ENCODE measurements at places on chromosomes 7 and 10.

- DNase-seq = no peak
Observed at GRCh38 chr7:130529417-130529816, 37.5 kb downstream of the MEST start.

DNA sequence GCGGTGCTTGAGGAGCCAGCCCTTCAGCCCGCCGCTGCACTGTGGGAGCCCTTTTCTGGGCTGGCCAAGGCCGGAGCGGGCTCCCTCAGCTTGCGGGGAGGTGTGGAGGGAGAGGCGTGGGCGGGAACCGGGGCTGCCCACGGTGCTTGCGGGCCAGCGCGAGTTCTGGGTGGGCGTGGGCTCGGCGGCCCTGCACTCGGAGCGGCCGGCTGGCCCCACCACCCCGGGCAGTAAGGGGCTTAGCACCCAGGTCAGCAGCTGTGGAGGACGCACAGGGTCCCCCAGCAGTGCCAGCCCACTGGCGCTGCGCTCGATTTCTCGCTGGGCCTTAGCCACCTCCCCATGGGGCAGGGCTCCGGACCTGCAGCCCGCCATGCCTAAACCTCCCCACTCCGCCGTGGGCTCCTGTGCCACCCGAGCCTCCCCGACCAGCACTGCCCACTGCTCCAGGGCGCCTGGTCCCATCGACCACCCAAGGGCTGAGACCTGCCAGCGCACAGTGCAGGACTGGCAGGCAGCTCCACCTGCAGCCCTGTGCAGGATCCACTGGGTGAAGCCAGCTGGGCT is 9.5 kb upstream of the GSTO1 start:
- DNase-seq = no peak

DNA sequence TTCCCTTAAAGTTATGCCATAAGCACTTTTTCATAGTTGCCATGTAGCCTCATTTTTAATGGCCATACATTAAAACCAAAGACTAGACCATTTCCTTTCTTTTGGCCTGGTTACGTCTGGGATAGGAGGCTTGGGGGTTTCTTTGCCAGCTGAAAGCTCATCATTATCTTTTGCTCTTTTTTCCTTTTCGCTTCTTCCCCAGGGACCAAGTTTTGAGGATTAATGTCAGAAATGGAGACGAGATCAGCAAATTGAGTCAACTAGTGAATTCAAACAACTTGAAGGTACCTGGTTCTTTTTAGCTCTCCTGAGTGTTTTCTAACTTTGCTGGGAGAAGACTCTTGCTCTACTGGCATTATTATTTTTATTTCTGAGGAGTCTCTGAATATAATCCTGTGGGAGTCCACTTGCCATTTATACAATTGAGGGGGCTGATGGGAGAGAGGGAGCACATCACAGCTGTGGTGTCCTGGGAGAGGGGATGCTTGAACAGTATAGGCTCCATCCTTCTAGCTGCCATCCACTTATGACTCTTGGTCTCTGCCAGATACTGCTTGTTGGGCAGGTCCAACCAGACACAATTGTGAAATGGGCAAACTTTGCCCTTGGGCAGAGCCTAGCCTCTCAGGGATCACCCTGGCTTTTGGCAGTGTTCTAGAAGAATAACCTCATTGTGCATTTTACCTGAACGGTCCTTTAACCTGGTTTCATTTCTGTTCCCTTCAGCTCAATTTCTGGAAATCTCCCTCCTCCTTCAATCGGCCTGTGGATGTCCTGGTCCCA is 5.8 kb downstream of the CPA4 start:
- DNase-seq = no peak

DNA sequence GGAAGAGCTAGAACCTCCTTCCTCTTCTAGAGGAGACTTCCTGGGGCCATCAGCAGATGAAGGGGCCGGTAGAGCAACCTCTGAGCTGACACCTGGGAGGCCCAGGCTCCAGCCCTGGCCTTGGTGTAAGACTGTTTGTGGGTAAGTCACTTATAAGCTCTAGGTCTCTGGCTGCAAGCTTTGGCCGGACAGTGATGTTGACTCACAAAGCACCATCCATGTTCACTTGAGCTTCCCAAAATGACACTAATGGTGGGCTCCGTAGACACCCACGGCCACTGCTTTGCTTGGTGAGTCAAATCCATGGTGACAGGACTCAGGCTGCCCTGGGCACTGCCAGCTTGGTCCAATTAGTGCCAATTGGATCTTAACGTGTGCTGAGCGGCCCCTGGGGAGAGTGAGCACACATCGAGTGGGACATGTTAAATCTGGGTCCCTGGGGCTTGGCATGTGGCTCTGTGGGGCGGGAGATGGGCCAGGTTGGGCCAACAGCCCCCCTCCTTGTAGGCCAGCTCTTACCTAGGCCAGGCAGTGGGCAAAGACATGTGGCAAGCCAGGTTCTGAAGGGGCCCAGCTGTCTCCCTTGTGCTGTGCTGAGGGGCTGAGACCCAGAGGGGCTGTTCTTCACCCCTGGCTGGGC is 16.7 kb downstream of the NEURL1 start:
- no peak for DNase-seq

- DNase-seq = no peak
Observed at GRCh38 chr10:25815999-25816768, 117.8 kb upstream of the MYO3A start.

- DNase-seq = no peak
Observed at GRCh38 chr7:81583882-81584533, 185.8 kb downstream of the HGF start.

DNA sequence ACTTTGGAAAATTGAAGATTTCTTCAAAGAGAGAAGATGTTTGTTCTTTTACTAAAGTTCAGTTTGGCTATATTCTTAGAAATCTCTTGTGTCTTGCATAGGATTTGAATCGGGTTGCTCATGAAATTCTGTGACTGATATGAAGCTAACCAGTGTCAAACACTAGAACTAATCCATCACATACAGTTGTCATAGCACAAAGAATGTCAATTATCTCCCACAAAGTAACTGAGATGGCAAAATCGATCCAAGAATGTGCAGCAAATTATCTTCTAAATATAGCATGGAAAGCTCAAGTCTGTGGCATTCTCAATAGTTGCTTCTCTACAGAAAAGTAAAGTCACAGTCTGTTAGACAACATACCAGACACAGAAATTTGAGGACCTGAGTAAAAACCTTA is 768.1 kb upstream of the LRRN3 start:
- no peak for DNase-seq

GRCh38 chr7:53351681-53352080 is 316.2 kb downstream of the POM121L12 start:
- no peak for DNase-seq

DNA sequence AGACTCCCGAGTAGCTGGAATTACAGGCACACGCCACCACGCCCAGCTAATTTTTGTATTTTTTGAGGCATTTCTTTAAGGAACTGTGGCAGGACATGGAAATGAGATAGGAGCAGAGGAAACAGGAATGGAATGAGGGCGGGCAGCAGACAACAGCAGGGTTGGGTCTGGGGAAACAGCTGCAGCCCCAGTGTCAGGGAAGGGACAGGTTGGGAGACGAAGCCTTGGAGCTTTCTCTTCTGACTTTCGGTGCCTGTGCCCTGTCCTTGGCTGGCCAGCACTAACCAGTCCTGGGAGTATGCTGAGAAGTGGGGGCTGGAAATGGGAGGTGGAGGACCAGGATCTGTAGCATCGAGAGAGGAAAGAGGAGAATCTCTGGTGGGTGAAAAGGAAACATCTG is 47.4 kb downstream of the ATOH7 start:
- DNase-seq = no peak

DNA sequence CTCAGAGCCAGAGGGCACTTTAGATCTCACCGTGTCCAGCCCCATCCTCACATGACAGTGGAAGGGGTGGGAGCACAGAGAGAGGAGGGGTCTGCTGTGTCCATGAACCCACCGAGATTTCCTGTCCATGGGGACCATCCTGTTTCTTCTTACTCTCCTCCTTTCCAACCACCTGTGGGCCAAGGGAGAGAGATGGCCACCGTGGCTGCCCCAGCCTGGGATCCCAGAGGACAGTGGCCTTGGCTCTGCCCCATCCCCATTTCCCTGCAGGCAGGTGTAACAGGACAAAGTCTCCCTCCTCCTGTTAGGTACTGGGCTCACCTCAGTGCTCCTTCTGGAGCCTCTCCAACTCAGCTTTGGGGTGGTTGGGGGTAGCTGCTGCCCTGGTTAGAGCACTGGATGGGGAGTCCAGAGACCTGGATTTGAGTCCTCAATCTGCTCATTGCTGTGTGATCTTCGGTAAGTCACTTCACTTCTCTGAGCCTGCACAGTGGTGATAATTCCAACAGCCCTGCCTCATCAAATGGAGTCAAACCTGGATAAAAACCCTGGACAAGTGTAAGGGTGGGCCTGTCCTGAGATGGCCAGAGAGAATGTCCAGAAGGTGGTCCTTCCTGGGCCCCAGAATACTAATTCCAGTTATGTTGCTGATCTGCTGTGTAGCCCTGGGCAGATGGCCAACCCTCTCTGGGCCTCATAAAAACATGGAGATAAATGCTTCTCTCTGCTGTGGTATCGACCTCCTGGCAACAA is 17.8 kb upstream of the PCBD1 start:
- no peak for DNase-seq

DNA sequence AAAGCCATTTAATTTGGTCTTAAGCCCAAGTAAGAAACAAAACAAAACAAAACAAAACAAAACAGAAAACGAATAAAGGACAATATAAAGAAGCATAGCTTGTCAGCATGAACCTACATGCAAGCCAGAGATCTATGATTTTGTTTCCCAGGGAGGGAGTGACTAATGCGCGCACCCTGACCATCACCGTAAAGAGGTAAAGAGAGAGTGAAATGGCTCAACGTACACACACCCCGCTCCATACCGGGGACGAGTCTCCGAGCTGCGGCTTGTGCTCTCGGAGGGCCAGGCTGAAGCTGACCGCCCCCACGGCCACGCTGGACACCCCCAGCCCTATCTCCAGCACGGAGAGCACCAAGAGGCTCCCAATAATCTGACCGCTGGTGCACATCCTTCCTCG is 1.1 kb downstream of the TMEM196 start:
- DNase-seq = no peak

GRCh38 chr7:6460303-6460702 is 12.5 kb upstream of the DAGLB start:
- DNase-seq = no peak

DNA sequence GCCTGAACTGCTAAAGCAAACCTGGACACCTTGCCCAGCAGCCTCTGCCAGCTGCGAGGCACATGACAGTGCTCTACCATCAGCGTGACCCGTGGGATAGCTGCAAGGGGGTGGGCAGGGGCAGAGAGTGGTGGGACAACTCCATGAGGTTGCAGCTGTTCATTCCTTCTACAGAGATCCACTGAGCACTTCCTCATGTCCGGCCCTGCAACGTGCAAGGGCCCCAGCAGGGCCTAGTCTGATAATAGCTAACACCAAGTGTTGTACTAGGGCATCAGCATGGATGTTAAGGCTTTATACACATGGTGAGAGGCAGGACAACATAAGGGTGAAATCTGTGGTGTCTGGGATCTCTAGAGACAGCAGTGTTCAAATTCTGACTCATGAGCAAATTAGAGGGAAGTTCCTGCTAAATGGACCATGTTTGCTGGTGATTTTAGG is 14.3 kb downstream of the NOD1 start:
- DNase-seq = no peak

DNA sequence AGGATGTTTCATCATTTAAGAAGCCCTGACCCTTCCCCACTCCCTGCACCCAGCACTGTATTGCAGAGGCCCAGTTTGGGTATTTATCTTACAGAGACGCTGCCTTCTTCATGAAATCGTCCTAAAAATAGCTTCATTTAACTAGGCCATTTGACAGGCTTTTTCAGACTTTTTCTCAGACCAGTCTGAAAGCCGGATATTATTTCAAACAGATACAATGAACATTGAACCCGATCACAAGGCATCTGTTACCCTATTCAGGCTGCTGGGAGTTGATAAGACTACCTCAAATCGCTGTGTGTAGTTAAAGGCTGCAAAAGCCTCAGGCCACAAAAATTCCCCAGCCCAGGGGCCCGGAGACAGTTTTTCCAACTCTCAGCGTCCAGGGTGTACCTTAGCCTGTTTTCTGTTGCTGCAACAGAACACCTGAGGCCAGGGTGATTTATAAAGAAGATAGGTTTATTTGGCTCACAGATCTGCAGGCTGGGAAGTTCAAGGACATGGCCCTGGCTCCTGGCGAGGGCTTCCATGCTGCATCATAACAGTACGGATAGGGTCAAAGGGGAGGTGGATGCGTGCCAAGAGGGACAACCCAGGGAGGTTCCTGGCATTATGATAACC is 130.7 kb upstream of the SH2B2 start:
- DNase-seq = no peak

- no peak for DNase-seq
Observed at GRCh38 chr10:121428867-121429266, 169.4 kb downstream of the FGFR2 start.

DNA sequence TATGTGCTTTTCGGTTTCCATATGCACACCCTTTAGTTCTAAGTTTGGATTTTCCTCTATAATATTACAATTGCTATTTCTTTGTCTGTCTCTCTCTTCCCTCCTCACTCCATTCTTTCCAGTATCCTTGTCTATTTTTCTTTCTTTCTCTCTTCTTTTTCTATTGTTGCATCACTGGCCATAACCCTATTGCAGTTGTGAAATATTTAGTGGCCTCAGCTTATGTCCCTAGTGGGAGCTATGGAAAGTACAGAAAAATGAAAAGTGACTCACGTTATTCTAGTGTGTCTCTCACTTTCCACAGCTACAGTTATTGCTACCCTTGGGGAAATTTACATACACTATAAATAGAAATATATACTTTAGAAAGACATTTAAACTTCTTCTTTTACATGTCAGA is 59.1 kb downstream of the CNTNAP2 start:
- DNase-seq = no peak

- DNase-seq = no peak
Observed at GRCh38 chr10:33117816-33118215, 159.8 kb upstream of the ITGB1 start.

DNA sequence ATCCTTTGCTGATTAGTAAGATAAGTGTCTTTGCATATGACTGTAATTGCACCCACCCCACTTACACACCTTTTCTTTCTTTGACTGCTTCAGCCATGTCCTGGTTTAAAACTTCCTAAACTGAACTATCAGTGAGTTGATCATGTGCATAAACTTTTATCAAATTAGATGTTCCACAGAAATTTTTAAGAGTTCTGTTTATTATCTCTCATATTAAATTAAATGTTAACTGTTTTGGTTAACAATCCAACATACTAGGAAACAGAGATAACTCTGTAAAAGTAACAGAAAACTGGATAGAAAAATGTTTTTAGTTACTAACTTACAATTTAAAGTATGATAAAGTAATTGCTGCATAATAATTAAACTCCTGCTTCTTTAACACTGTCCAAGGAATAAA is 959.6 kb upstream of the LRRN3 start:
- no peak for DNase-seq

GRCh38 chr7:151109094-151110048 is 23.1 kb downstream of the AGAP3 start:
- no peak for DNase-seq

DNA sequence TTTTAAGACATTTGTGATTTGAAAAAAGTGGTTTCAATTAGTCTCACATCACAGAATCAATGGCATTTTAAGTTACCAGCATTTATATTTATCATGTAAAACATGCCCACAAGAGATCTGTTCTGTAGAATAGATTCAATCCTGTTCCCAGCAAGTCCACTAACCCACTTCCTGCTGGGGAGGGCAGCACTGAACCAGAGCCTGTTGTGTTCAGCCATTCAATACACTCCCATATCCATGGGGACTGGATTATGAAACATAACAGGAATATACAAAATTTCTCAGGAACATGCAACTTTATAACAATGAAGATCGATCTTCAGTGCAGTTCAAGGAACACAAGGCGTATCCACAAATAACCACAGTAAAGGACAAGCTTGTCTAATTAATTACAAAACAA is 24.4 kb upstream of the ANK3 start:
- no peak for DNase-seq

Measured in omental fat pad (tissue), 4 donors.